ENCODE measurements at places on chromosomes 6 and 20. TPM values are rescaled to one million over a fixed set of nuclear protein-coding genes. Genes with fewer than 3 reads are reported as not detected.

- no peak for DNase-seq
Observed at GRCh38 chr6:64811119-64811518, 895.9 kb downstream of the EYS start.

DNA sequence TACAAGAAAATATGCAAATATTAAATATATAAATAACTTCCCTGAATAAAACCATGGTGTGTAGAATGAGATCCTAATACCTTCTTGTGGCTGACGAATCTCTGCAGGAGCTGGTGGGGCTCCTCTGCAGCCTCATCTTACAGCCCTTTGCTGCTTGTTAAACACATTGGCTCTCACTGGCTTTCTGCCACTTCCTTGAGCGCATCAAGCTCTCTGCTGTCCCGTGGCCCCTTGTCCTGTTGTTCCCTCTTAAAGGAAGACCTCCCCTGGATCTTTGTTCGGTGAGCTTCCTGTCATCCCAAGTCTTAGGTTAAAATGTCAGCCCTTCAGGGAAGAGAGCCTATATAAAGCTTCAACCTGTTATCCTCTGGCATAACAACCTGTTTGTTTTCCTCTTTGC, 519.6 kb downstream of the DOK5 start:
- no peak for DNase-seq

DNA sequence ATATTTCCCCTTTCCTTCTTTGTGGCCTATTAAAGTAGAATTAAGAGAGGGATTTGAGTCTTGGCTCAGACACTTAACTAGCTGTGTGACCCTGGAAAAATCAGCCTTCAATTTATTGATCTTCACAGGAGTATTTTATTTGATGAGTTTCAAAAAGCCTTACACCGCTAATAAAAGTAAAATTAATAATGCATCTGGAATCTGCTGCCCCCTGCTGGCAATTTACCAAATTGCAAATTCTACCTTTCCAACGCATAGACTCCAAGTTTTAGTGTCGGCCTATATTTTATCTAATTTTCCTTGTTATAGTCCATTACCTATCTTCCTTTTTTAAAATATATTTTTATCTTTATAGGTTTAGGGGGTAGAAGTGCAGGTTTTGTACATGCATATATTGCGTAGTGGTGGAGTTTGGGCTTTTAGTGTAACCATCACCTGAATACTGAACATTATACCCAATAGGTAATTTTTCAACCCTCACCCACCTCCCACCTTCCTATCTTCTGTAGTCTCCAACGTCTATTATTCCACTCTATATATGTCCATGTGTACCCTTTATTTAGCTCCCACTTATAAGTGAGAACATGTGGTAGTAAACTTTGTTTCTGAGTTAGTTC, 46.3 kb downstream of the GOPC start:
- DNase-seq = peak; percentile 58

DNA sequence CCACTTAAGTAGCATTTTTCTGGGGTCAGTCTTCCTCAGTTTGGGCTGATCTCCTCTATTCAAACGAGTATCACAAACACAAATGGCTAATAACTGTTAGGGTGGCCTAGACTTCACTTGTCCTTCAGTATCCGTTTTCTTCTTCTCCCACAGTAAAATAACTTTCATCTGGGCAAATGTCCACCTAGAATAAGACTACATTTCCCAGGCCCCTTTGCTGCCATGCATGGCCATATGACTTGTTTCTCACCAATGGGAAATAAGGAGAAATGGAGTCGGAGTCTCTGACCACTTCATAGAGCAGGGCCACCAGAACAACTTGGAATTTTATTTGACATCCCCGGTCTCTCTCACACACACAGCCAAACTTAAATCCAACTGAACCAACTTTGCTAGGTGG, 51.4 kb downstream of the SULF2 start:
- DNase-seq = no peak

DNA sequence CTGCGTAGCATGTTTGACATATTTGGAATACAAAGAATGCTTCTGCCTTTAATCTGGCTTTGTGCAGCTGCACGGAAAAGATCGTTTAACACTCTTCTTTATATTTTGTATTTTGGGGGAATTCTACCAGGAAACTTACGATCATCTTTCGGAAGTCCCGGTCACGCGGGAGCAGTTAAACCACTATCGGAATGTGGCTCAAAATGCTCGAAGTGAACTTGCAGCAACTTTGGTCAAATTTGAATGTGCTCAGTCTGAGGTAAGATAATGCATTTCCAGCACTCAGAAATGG, 42.3 kb downstream of the CCDC170 start:
- DNase-seq = no peak

DNA sequence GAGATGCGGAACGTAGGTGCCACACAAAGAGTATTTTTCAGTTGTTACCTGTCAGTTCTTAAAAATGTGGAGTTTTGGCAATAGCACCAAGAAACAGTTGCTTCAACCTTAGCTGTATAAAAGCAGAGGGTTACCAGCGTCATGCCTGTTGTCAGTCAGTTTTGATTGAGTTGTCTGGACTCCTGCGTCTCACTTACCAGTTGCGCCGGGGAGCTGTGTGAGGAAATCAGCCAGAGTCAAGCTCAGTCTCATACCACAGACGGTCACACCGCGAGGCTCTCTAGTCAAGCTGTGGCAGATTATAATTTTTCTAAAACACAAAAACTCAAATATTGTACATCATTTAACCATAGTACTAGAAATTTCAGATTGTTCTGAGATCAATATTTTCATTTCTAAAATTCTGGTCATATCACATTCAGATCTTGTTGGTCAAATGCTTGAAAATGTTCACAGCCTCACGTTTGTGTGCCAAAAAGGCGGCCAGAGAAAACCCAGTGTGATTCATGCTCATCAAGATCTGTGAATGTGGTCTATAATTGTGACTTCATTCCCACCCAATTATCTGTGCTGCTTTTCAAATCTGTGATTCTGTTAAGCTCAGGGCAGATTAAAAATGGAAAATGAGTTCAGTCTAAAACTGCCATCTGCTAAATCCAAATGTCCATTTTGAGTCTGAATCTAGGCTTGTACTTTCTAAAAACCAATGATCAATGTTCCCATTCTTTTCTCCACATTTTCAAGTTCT, 37.5 kb downstream of the SASH1 start:
- no peak for DNase-seq

DNA sequence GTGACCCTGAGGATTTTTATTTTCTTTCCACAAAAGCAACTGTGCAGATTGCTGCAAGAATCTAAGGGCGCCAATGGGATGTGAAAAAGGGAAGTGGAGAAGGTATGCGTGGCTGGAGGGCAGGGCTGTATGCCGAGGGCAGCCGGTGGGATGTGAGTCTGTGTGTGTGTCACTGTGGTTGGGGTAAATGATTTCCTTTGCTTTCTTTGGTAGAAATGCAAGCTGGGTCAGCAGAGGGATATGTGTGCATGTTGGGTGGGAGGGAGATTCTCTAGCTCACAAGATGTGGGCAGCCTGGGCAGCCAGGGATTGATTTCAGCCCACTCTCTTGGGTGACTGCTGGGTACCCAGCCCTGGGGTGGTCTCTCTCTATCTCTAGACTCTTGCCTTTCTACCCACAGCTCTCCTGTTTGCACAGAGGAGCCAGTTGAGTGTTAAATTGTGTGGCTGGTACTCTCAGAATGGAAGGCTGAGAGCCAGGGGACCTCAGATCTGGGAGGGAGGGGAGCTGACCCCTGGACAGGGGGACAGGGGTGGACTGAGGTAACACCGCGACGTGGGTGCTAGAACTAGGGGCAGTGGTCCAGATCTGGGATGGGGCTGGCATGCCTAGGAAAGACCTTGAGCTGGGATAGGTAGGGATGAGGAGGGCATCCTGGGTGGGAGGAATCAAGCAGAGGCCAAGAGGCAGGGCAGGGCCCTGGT, 136.8 kb upstream of the RNF24 start:
- DNase-seq = no peak

DNA sequence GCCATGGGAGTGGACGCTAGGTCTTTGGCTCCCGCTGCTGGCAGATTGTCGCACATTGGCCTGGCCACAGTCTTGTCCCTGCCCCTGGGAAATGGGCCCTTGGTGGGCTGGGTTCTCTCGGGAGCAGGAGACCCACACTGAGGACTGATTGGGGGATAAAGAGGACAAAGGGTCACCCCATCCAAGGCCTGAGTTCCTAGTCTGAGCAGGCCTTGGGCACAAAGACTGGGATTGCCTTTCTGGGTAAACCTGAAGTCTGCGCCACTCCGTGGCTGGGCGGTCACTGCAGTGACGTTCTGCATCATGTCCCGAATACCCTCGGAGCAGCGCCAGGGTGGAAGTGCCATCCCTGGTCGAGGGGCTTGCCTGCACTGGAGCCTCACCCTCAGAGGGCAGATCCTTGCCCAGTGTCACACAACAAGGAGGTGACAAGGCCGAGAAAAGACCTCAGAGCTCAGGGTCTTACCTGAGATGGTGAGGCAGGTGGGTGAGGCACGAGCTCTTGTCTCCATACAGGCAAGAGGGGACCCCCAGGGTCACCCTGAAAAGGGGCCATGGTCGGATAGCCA, 36.1 kb upstream of the ZBP1 start:
- DNase-seq = no peak

- DNase-seq = no peak
Observed at GRCh38 chr6:161668665-161669064, 394.8 kb upstream of the AGPAT4 start.

- DNase-seq = no peak
Observed at GRCh38 chr6:24988562-24988961, 52.8 kb upstream of the RIPOR2 start.

DNA sequence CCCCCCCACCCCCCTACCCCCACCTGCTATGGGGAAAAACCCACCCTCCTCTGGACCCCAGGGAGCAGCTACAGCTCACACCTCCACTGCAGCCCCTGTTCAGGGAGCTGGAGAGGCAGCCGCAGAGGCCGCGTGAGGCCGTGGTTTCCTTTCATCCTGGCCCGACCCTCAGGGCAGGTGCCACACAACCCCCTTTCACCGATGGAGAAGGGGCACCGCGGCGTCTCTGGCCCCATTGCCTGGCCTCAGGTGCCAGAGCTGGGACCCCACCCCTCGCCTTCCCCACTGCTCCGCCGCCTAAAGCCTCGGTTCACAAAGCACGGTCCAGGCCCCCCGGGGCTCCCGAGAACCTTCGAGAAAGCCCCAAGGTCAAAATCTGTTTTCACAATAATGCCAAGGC, 11.8 kb upstream of the KCNQ2 start:
- no peak for DNase-seq

DNA sequence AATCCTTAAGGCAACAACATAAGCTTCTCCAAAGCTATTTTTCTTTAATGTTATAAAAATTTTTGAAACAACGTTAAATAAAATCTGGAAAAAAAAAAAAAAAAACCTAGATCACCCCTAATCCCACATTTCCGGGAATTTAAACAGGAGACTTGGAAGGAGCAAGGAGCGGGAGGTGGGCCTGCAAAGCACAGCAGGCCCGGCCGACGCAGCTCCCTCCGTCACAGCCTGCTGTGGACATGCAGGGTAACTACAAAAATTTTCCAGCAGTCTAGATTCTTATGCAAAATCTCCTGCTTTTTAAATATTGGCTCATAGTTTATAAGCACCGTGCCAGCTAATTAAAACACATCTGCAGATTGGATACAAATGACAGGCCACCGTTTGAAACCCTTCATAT, 23.5 kb downstream of the FOXF2 start:
- no peak for DNase-seq

GRCh38 chr6:15287670-15288375, 42.0 kb downstream of the JARID2 start:
- DNase-seq = no peak

DNA sequence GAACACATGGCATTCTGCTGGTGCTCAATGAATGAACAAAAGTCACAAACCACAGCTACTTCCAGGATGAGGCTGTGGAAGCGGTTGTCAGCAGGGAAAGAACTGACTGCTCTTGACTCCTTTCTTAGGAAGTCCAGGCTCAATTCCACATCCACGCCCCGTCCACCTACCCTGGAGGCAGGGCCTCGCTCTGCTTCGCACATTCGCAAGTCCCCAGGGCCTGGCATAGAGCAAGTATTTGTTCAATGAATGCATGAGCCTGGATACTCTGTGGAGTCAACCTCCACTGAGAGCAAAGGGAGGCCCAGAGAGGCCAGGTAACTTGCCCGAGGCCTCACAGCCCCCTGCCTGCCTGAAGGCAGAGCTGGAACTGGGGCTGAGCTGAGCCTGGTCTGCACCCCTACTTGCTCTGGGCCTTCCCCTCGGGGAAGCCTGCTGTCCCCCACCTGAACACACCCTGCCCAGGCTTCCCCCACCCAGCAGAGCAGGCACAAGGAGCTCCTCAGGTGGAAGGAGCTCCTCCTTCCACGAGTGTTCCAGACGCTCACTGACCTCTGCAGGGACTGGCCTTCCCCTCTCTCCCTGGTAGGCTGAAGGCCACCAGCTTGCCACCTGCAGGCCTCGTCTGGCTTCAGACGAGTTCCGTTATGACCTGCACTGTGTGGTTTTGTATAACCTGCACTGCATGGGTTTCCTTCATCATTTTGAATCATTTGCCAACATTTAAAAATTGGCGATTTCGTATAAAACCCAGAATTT, 119.3 kb upstream of the PTPN1 start:
- DNase-seq = no peak

- no peak for DNase-seq
Observed at GRCh38 chr6:80942911-80943310, 809.6 kb downstream of the TENT5A start.

DNA sequence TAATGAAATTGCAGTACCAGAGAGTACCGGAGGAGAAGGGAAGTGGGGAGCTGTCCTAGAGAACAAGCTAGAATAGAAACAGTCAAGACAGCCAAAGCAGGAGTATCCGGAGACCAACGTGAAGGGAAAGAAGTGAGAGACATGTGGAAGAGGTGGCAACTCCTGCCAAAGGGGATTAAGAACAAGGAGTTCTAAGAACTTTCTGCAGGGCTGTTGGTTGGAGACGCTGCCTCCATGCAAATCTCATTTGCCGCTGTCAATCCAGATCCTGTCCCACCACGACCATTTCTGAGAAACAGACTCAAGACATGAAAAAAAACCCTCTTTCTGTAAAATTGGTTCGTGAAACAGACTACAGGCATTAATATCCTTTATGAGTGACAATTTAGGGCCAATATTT, 595.7 kb downstream of the PTPRT start:
- DNase-seq = no peak

GRCh38 chr6:148893481-148893880, 146.7 kb downstream of the UST start:
- no peak for DNase-seq

- DNase-seq = no peak
Observed at GRCh38 chr6:134814076-134814695, 135.7 kb downstream of the ALDH8A1 start.

The PXDC1 gene
- total RNA-seq = 0.16 TPM

The FAM83B gene
- total RNA-seq = not detected

The STMND1 gene
- not detected for total RNA-seq

The LATS1 gene
- total RNA-seq = 55.7 TPM

The OR2H1 gene
- total RNA-seq = not detected

The NFATC2 gene
- total RNA-seq = 34.0 TPM

The ADGRB3 gene
- not detected for total RNA-seq

The BIRC7 gene
- total RNA-seq = not detected

The PRICKLE4 gene
- not detected for total RNA-seq

The GPANK1 gene
- 26.6 TPM for total RNA-seq

The GHRH gene
- total RNA-seq = not detected

The TRIM10 gene
- not detected for total RNA-seq

The MCHR2 gene
- total RNA-seq = not detected

The CALHM6 gene
- 4.8 TPM for total RNA-seq
